ENCODE measurements at places on chromosomes 16 and 17. TPM values are rescaled to one million over a fixed set of nuclear protein-coding genes. Genes with fewer than 3 reads are reported as not detected.

The KRTAP4-3 gene
- total RNA-seq, result not detected

The FNDC8 gene
- not detected for total RNA-seq

The GPT2 gene
- 11.0 TPM for total RNA-seq

The HS3ST6 gene
- not detected for total RNA-seq

The HOXB4 gene
- 4.6 TPM for total RNA-seq
